ENCODE measurements at places on chromosomes 12 and 14.

GRCh38 chr14:102545461-102546265 is 36.1 kb upstream of the ANKRD9 start:
- DNase-seq: no peak

- DNase-seq: no peak
Measured at GRCh38 chr12:113601656-113602263, 130.1 kb upstream of the LHX5 start.

GRCh38 chr12:71438670-71439361 is 782 bp upstream of the LGR5 start:
- DNase-seq: no peak

- no peak for DNase-seq
Measured at GRCh38 chr12:8907513-8907912, 6.8 kb upstream of the PHC1 start.

DNA sequence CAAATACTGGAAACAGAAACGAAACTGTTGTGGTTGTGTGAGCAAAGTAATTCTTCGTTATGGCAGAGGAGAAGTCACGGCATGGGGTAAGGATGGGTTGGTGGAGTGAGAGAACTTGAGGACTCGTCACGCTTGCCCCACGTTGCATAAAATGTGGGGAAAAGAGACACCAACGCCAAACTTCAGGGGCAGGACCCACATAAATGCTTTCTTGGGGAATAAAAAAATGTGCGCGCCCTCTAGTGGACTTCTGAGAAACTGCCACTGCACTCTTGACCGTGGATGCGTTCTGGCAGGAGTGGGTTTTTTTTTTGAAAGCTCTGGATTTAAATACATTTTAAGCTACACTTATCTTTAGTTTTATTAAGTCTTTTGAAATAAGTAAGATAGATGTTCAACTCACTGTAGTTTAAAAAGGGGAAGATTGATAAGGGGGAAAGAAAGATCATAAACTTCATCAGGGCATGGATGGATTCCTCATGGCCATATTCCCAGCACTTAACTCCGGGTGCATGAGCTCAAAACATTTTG is 4.1 kb upstream of the IGF1 start:
- no peak for DNase-seq

DNA sequence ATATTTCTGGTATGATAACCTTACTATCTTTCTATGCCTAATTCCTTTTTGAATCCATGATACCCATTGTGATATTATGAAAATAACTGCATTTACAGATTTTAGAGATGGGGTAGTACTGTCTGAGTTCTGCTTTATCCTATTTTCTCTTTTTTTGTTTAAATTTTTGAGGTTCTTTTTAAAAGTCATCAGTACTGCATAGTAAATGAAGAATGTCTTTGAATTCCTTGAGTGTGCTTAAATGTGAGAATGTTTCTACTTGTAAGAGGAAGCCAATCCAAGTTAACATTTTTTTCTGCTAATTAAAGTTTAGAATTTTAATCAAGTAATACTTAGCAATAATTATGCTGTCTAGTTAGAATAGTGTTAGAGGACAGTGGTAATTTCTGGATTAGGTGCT is 474.6 kb downstream of the PCNX1 start:
- no peak for DNase-seq

DNA sequence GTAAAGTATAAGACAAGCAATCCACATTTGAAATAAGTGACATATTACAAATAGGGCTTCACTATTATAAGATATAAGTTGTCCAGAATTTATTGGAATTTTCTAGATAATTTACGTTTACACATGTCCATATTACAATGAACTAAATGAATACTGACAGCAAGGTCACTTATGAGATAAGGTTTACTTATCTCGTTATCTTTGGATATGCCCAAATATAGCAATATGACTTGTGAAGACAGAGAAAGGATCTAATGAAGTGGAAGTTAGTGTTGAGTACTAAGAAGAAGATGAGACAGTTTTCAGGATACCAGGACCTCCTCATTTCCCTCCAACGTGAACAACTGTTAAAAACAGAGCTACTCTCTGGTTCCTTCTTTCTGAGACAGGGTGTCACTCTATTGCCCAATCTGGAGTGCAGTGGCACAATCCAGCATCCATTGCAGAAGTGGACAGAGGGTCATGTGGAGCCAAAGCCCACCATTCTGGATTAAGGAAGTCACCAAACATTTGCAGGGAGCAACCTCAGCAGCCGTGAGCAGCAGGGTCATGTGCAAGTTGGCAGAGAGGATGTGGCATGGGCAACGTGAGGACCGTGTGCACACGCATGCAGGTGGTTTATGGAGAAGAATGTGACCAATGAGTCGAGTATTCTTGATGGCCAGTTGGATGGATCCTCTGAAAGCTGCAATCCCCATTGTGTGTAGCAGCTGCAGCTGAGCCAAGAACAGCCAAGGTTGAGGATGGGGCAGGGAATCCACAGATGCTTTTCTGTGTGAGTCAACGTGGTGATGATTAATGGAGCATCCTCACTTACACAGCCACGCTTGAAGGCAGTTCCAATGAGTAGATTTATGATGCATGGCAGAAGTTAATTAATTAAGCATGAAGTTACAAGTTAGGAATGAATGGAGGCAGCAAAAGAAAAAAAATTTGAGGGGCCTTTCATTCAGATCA is 111.0 kb downstream of the BICD1 start:
- DNase-seq: peak; percentile 31

GRCh38 chr12:107560165-107560898 is 125.3 kb upstream of the PWP1 start:
- no peak for DNase-seq

DNA sequence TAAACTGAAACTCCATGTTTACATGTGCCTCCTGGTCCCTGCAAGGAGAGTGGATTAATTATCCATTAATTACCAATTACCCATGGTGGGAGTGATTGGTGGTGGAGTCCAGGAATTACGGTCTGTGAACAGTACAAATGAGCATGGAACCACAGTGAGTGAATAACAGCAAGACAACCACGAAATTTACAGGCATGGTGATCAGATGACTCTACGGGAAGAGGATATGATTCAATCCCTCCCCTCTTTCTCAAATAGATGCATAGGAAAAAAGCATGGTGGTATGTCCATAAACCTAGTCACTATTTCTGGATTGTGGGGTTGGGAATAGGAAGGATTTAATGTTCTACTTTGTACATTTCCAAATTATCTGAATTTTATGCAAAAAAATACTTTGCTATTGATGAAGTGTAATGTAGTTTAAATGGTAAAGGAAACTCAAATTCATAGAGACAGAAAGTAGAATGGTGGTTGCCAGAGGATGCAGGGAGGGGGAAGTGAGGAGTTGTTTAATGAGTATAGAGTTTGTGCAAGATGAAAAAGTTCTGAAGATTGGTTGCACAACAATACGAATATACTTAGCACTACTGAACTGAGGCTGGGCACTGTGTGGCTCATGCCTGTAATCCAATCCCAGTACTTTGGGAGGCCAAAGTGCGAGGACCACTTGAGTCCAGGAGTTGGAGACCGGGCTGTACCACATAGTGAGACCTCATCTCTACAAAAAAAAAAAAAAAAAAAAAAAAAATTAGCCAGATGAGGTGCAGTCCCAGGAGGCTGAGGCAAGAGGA is 41.2 kb upstream of the C12orf75 start:
- DNase-seq: no peak

DNA sequence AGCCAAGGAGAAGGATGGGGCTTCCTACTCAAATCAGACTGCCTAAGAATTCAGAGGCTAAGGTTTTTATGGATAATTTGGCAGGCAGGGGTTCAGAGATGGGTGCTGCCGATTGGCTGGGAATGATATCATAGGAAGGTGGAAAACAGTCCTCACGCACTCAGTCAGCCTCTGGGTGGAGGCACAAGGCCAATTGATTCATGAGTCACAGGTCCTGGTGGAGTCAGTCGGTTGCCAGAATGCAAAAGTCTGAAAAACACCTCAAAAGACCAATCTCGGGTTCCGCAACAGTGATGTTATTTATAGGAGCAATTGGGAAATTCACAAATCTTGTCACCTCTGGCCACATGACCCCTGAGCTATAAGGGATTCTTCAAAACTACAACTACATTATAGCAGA is 105.5 kb downstream of the GXYLT1 start:
- DNase-seq: no peak

DNA sequence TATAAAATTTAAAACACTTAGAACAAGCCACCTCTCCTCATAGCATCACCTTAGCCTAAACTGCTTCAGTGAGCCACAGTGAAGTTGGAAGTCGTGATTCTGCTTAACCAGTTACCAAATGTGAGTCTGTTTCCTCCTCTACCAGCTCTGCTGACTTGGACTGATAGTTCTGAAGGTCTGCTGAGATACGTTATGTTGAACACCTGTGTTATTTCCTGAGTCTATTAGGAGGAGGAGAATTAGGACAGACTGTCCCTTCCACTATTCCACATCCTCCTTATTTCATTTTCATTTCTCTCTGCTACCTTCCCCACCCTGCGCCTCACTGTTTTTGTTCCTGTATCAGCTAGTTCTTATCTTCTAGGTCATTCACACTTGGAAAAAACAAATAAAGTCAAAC is 2.4 kb downstream of the SLC2A14 start:
- DNase-seq: no peak

- DNase-seq: peak; percentile 53
Measured at GRCh38 chr14:79584679-79585078, 626.6 kb downstream of the DIO2 start.

GRCh38 chr12:109982210-109982609 is 14.0 kb downstream of the GIT2 start:
- DNase-seq: no peak

GRCh38 chr14:51444353-51445000 is 204.4 kb downstream of the TMX1 start:
- DNase-seq: no peak

- no peak for DNase-seq
Measured at GRCh38 chr12:57133916-57134315, 5.6 kb downstream of the LRP1 start.

GRCh38 chr12:125185311-125185739 is 120.1 kb downstream of the AACS start:
- no peak for DNase-seq

DNA sequence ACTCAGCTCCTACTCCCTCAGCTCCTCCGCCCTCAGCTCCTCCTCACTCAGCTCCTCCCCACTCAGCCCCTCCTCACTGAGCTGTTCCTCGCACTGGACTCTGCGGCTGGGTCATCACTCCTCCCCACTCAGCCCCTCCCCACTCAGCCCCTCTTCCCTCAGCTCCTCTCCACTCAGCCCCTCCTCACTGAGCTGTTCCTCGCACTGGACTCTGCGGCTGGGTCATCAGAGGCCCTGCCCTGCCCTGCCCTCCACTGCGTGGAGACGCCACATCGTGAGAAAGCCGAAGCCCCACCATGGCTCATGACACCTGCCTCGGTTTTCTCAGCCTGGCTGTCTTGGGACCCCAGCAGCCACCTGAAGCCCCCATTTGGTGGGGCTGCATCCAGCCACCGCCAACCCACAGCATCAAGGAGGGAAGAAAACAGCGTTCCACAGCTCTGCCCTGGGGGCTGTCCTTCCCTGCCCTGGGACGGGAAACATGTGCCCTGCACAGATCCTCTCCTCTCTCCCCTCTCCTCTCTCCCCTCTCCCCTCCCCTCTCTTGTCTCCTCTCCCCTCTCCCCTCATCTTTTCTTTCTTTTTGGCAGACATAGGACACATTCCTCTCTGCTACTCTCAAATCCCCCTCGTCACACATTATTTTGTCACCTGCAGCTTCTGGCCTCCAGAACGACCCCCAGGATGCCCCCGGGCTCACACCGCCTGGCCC is 17.7 kb downstream of the NOC4L start:
- no peak for DNase-seq

GRCh38 chr12:95962222-95962621 is 19.1 kb downstream of the AMDHD1 start:
- DNase-seq: no peak
